ENCODE measurements at places on chromosomes 12 and 14.

DNA sequence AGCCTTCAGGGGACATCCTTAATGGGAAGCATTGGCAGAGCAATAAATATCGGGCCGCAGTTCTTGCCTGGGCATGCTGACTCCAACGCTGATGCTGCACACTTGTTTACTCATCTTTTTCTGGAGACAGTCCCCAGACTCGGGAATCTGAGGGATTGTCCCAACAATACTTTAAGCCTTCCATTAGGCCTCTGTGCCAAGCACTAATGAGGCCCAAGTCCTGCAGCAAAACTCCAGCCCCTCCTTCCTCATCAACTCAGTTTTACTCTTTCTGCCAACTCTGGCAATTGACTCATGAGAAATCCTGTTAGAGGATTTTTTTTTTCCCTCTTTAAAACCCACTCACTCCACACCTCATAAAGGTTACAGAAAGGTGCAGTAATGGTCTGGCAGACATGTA is 233.4 kb upstream of the PELI2 start:
- DNase-seq = no peak

DNA sequence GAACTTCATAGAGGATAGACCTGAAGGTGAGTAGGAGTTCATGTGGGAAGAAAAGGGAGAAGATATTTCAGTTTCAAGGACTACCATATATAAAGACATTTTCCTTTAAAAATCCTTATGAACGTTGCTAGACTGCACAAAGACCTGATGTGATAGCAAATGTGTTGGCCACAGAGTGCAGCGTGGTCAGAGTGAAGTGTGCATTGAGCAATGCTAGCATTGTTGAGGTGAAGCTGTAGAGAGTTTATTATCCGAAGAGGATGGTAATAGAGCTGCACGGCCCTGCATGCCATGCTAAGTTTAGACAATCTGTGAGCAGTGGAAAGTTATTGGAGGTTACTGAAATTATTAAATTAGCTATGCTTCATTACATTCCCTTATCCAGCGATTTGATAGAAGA is 413.0 kb downstream of the CCDC91 start:
- DNase-seq = no peak

DNA sequence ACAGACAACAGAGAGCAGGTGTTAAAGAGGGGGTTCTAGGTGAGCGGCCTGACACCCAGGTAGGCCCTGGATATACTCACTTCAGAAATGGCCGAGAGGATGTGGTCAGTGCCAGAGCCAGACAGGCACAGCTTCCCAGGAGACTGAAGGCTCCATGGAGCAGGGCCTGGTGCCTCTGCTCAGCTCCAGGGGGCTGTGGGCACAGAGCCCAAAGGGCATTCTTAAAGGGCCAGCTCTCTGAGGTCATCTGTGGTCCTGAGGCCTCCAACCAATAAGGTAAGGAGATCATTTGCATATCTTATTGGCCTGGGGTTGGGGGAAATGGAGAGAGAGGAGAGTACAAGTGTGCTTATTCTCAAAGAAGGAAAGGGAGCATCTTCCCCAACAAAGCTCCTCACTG is 9.7 kb upstream of the PCK2 start:
- DNase-seq = no peak

- peak; percentile 86 for DNase-seq
These were observed 781 bp downstream of the NPAS3 start for GRCh38 chr14:32939254-32940065.

DNA sequence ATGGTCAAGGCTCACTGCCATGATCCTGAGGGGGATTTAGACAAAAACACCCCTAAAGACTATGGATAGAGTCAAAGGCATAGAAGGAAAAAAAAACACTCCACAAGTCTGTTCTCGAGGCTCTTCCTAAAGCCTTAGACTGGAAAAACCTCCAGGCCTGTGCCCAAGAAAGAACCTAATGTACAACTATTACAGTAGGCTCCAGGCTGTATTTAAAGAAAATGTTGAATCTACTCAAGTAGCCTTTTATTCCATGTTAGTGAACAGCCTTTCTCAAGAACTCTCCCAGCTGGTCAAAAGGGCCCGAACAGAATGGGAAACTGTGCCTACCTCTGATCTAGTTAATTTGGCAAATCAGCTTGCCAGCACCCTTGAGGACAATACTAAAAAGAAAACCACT is 28.3 kb downstream of the GNPTAB start:
- DNase-seq = no peak

Measured in left ventricle myocardium inferior (tissue), 1 donor.